Osteoblast (primary cell): ENCODE measurements at places on chromosomes 3 and 15. TPM values are rescaled to one million over a fixed set of nuclear protein-coding genes. Genes with fewer than 3 reads are reported as not detected.
A peak's percentile ranks its signal among the peaks of the same experiment; 100 is the strongest.

DNA sequence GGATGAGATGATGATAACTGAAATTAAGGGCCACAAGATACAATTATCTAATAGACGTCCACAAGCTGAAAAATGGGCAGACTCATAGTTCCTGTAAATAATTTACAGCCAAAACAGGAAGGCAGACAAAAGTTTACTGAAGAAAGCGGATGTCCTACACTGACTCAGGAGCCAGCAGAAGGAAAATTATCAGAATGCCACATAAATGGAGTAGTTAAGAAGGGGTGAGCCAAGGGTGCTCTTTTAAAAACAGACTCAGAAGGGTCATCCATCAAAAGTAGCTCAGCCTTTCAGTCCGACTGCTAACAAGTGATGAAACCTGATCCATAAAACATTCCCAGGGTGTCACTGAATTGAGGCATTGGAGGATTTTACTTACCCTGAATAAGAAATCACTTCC, 39.8 kb downstream of the TUSC7 start:
- no peak overlapping the region for H3K27ac ChIP-seq
- H3K27me3 ChIP-seq: no peaks in the 10 kb centered on the region
- H3K4me3 ChIP-seq: no peak overlapping the region
- DNase-seq: no peak
- H3K36me3 ChIP-seq: no peaks in the 10 kb centered on the region
- no peaks in the 10 kb centered on the region for H3K4me1 ChIP-seq

Gene SCAMP5
- total RNA-seq: 0.88 and 1.8 TPM in 2 replicates

GRCh38 chr15:25486051-25486450, 47.2 kb upstream of the UBE3A start:
- no peaks in the 10 kb centered on the region for H3K4me1 ChIP-seq
- no peak for DNase-seq
- no peaks in the 10 kb centered on the region for H3K27me3 ChIP-seq
- no peak overlapping the region for H3K4me3 ChIP-seq

Gene HIGD2B
- under 0.01 TPM in 1 of 2 replicates, not detected in the other for total RNA-seq

- H3K36me3 ChIP-seq: no peaks in the 10 kb centered on the region
- no peak overlapping the region for H3K4me3 ChIP-seq
- H3K27ac ChIP-seq: no peak overlapping the region
- no peaks in the 10 kb centered on the region for H3K27me3 ChIP-seq
- no peaks in the 10 kb centered on the region for H3K4me1 ChIP-seq
These were observed 17.0 kb upstream of the PPM1L start for GRCh38 chr3:160739079-160739478.

DNA sequence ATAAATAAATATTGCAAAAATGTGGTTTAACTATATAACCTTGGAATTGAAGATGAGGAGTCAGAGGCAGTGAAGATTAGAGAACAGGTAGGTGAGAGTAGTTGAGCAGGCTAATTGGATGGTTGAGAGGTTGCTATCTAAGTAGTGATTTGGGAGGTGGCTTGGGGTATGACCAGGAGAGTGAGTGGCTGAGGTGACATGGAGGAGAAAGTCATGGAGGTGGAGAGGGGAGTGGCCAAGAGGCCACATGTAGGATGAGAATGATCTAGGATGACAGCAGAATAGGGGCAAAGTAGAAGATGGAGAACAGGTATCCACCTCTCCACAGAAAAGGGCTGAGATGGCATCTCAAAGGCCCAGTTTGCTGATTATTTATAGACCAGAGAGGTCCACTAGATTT, 10.5 kb upstream of the RLBP1 start:
- DNase-seq: no peak
- peaks cover under 1% of the 10 kb centered on the region for H3K27me3 ChIP-seq
- no peak overlapping the region for H3K4me3 ChIP-seq
- H3K4me1 ChIP-seq: peaks cover 7% of the 10 kb centered on the region
- H3K36me3 ChIP-seq: no peaks in the 10 kb centered on the region

Gene XCR1
- total RNA-seq: not detected in 2 replicates

GRCh38 chr3:6512172-6512800, 348.6 kb upstream of the GRM7 start:
- H3K27me3 ChIP-seq: no peaks in the 10 kb centered on the region
- no peak for DNase-seq
- no peaks in the 10 kb centered on the region for H3K36me3 ChIP-seq
- no peak overlapping the region for H3K27ac ChIP-seq
- H3K4me1 ChIP-seq: no peaks in the 10 kb centered on the region

DNA sequence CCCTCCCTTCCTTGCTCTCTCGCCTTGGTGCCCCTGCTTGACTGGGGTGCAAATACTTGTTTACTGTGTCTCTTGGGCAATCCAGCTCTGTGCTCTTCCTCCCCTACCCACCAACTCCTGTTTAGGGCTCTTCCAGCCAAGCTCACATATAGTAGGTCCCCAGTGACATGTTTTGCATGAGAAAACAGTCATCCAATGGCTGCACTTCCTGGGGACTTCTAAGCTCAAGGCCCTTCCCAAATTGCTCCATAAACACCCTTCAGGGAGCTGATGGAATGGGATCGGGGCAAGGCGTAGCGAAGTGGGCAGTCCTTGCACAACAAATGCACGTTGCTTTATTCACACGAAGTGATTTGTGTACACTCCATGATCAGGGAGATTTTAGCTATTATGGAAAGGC, 9.4 kb upstream of the COPG1 start:
- H3K27ac ChIP-seq: no peak overlapping the region
- H3K36me3 ChIP-seq: no peaks in the 10 kb centered on the region
- H3K4me1 ChIP-seq: peaks cover under 1% of the 10 kb centered on the region

DNA sequence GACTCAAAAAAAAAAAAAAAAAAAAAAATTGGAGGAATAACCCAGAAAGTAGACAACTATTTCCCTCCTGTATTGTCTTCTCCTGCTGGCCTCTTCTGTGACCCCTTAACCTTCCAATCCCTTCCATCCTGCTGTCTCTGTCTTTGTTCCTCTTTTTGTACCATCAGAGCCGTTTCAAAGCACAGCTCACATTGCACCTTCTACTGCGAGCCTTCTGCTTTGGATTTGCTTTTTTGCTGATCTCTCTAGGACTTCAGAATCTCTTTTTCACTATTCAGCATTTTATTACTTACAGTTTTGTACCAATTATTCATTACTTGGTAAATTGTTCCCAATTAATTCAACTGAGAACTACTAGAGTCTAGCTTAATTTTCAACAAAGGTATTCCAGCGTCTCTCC, 284.0 kb upstream of the TBL1XR1 start:
- no peaks in the 10 kb centered on the region for H3K36me3 ChIP-seq
- H3K27me3 ChIP-seq: no peaks in the 10 kb centered on the region
- DNase-seq: no peak
- peaks cover 11% of the 10 kb centered on the region for H3K4me1 ChIP-seq
- no peak overlapping the region for H3K4me3 ChIP-seq
- H3K27ac ChIP-seq: peak overlapping the region; percentile 29

Gene LIPH
- total RNA-seq: not detected in 2 replicates

Gene RTP1
- total RNA-seq: not detected in 2 replicates

GRCh38 chr3:147049821-147050220, 356.5 kb downstream of the ZIC4 start:
- H3K36me3 ChIP-seq: no peaks in the 10 kb centered on the region
- H3K27ac ChIP-seq: no peak overlapping the region
- no peaks in the 10 kb centered on the region for H3K4me1 ChIP-seq

Gene SAMD7
- not detected in 2 replicates for total RNA-seq

DNA sequence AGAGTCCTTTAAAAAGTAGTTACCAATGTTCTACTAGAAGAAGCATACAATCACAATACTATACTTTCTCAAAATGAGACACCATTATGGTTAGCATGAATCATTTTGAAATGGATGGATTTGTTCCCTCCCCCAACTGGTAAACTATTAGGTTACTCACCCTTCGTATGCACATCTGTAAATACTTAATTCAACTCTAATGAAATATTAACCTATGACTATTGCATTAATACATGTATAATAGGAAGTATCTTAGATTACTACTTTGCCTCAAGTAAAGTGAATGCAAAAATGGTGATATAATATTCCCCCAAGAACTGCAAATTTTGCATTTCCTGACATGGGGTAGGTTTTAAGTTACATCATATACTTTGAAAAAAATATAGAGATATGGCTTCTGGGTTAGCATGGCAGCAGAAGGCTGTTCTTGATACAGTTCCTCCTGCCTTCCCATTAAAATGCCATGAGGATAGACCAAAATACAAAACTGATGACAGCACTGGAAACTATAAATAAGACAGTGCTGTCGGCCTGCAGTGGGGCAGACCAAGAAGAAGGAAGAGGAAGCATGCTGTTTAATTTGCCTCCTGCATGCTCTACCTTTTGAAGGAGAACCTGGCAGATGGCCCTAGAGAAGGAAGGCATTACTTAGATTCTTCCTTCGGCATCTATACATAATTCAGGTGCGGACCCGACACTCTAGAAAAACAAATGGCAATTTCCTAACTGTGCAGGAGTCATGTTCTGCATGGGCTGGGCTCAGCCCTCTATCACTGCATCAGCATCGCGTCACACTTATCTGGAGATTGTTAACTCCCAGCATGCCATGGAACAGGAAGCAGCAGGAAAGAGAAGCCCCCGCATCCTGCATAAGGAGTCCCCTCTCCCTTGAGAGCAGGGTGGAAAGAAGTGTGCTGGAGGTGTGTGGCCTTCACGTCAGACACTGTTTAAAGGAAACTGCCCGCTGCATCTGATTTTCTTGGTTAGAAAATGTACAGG, 41.8 kb upstream of the NEO1 start:
- no peak overlapping the region for H3K27ac ChIP-seq
- no peak overlapping the region for H3K4me3 ChIP-seq
- H3K4me1 ChIP-seq: no peaks in the 10 kb centered on the region

GRCh38 chr3:111919370-111920065, 59.3 kb upstream of the ABHD10 start:
- H3K4me3 ChIP-seq: no peak overlapping the region
- peaks cover 76% of the 10 kb centered on the region for H3K36me3 ChIP-seq
- no peaks in the 10 kb centered on the region for H3K27me3 ChIP-seq
- H3K27ac ChIP-seq: no peak overlapping the region

Gene UBAP1L
- 2.9 and 3.3 TPM in 2 replicates for total RNA-seq

DNA sequence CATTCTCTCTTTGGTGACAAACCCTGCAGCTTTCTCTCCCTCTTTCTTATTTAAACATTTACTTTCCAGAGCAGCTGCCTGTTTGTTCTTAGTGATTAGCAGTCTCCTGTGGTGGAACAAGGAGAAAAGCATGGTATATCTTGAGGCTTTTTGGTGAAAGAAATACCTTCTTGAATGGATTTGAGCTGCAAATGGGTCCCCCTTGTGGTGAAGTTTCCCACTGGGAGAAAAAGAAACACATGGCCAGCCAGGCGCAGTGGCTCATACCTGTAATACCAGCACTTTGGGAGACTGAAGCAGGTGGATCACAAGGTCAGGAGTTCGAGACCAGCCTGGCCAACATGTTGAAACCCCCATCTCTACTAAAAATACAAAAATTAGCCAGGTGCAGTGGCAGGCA, 48.3 kb upstream of the ACP3 start:
- no peak overlapping the region for H3K27ac ChIP-seq
- H3K36me3 ChIP-seq: no peaks in the 10 kb centered on the region
- H3K4me1 ChIP-seq: no peaks in the 10 kb centered on the region
- DNase-seq: no peak
- no peak overlapping the region for H3K4me3 ChIP-seq
- H3K27me3 ChIP-seq: no peaks in the 10 kb centered on the region

DNA sequence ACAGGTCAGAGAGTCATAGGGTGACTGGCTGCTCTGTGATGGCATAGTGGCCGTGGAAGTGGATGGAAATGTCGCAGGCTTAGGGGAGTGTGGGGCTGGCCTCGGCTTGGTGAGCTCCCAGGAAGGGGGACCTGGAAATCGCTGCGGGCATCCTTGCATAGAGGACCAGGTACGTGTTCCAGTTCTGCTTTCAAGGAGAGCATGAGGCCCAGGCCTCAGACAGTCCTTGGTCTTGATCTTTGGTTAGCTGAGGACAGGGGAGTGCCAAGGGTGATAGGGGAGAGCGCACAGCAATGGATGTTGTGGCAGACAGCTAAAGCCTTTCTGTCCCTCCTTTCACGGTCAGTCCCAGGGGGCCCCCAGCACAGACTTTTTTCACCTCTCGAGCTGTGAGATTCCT, 110.5 kb downstream of the SNRPN start:
- H3K27me3 ChIP-seq: no peaks in the 10 kb centered on the region
- no peak overlapping the region for H3K27ac ChIP-seq
- peaks cover 83% of the 10 kb centered on the region for H3K36me3 ChIP-seq
- no peak overlapping the region for H3K4me3 ChIP-seq
- H3K4me1 ChIP-seq: no peaks in the 10 kb centered on the region

- no peak overlapping the region for H3K4me3 ChIP-seq
- no peaks in the 10 kb centered on the region for H3K4me1 ChIP-seq
- H3K27ac ChIP-seq: no peak overlapping the region
- DNase-seq: no peak
- H3K27me3 ChIP-seq: no peaks in the 10 kb centered on the region
These were observed 13.2 kb downstream of the USP13 start for GRCh38 chr3:179666030-179666429.

DNA sequence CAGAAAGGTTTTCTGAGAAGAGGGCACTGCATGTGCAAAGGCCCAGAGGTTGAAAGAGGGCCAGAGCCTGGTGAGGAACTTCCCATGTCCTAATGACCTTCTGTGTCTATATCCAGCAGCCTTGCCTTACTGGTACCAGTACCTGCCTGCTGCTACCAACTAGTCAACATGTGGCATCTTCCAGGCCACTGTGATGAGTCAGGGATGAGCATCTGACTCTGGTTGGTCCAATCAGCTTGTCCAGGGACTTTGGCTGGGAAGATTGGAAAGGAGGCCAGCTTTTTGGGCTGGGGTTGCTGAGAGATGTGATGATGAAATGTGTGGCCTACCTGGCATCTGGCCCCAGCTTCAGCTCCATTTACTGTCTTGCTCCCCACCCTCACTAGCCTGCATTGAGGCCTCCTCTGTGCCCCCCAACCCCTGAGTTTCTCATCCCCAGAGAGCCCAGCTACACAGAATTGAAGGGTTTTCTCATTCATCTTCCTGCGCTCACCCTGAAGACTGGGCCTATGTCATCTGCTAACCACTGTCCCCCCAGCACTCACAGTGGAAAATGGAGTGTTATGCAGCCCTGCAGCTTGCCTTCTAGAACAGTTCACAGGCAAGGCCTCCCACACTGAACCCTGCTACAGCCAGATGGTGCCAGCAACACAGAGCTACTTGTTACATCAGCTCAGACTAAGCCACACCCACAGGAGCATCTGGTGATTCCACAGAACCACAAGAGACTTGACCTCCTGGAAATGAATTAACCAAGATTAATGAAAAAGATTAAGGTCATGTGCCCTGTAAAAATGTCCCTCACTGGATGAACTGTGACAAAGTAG, 1.3 kb upstream of the TWF2 start:
- H3K27me3 ChIP-seq: no peaks in the 10 kb centered on the region
- DNase-seq: peak; percentile 98
- H3K4me1 ChIP-seq: peaks cover 47% of the 10 kb centered on the region
- peak overlapping the region; percentile 84 for H3K27ac ChIP-seq

GRCh38 chr15:42083916-42084315, 10.4 kb downstream of the PLA2G4D start:
- H3K4me1 ChIP-seq: no peaks in the 10 kb centered on the region
- no peak overlapping the region for H3K4me3 ChIP-seq
- no peak for DNase-seq
- no peaks in the 10 kb centered on the region for H3K36me3 ChIP-seq
- no peak overlapping the region for H3K27ac ChIP-seq
- peaks cover 48% of the 10 kb centered on the region for H3K27me3 ChIP-seq

- no peak for DNase-seq
- no peaks in the 10 kb centered on the region for H3K36me3 ChIP-seq
- H3K4me1 ChIP-seq: peaks cover 11% of the 10 kb centered on the region
- H3K27ac ChIP-seq: no peak overlapping the region
- no peak overlapping the region for H3K4me3 ChIP-seq
- no peaks in the 10 kb centered on the region for H3K27me3 ChIP-seq
These were observed 57.8 kb downstream of the IMPG2 start for GRCh38 chr3:101262393-101263240.

- H3K4me1 ChIP-seq: peaks cover 50% of the 10 kb centered on the region
- peaks cover 3% of the 10 kb centered on the region for H3K36me3 ChIP-seq
- peak overlapping the region; percentile 92 for H3K27ac ChIP-seq
- DNase-seq: peak; percentile 53
These were observed 514 bp downstream of the MBNL1 start for GRCh38 chr3:152269056-152269830.
